NCI-H748 treated with DMSO at 0.1 percent for 48 hours (cell line): ENCODE measurements at places on chromosomes 2 and 18.

DNA sequence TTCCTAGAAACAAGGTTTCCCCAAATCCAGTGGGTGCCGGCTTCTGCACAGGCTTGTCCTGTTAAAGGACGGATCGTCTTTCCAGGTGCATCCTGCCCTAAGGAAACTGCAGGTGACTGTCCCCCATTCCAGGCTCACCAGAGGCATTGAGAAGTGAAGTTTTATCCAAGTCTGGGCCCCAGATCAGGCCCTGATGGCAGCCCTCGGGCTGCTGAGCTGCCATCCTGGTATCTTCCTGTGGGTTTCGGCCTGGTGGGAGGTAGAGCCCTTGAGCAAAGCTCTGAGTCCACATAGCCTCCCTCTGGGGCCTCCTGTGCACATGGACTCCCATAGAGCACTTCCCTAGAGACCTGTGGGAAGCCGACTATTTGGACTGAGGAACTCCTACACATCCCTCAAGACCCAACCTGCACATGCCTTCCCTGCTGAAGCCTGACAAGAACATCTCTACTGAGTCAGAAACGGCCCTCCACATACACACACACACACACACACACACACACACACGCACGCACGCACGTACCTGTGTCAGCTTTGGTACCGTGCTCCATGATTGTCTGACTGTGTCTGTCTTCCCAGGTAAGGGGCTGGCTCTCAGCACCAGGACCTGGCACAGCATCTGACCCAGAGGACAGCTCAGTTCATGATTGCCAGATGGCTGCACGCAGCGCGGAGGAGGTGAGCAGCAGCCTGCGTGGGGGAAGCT is 16.4 kb downstream of the TNS1 start:
- no peak for DNase-seq

- DNase-seq = no peak
Measured at GRCh38 chr2:120901201-120901600, 165.5 kb downstream of the GLI2 start.

DNA sequence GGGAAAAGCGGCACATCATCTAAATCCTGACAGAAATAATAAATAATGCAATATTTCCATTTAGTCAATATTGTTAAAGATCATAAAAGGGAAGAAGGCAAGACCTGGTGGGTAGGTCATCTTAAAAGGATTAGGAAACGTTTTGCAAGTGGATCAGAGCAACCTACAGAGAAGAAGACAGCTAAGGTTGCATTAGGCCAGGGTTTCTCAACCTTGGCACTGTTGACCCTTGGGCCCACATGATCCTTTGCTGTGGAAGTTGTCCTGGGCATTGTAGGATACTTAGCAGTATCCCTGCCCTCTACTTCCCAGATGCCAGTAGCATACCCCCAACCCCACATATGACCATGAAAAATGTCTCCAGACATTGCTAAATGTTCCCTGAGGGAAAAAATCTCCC is 55.0 kb downstream of the KLF7 start:
- no peak for DNase-seq

DNA sequence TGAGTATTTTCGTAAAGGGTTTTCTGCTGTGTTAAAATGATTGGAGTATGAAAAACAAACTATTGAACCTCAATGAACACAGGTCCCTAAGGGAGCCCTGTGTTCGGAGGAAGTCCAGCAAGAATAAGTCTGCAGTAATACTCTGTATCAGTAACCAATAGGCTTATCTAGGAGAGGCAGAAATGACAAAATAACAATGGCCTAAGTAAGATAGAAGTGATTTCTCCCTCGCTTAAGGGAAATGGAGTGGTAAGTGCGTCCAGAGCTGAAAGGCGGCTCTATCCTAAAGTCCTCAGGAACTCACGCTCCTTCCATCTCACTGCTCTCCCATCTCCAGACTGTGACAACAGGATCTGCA is 29.3 kb upstream of the MFSD6 start:
- no peak for DNase-seq

DNA sequence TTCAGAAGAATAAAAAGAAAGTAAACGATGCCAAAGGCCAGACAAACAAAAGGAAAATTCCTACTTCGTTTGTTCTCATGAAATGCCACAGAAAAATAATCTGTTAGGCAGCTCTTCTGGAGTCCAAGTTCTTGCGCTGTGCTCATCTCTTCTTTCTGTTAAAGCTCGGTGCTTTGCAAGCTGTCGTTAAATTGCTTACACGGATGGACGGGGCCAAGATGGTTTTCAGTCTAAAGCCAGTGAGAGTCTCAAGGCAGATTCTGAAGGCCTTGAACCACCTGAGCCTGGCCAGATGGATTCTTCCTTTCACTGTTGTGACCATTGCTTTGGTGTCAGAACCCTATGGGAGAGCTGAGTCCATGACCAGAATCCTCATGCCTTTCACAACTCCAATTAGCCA is 97.6 kb upstream of the RMDN2 start:
- no peak for DNase-seq

GRCh38 chr18:56083097-56083521 is 495.1 kb upstream of the TCF4 start:
- no peak for DNase-seq

GRCh38 chr18:22557168-22557941 is 139.6 kb upstream of the CTAGE1 start:
- DNase-seq = no peak

DNA sequence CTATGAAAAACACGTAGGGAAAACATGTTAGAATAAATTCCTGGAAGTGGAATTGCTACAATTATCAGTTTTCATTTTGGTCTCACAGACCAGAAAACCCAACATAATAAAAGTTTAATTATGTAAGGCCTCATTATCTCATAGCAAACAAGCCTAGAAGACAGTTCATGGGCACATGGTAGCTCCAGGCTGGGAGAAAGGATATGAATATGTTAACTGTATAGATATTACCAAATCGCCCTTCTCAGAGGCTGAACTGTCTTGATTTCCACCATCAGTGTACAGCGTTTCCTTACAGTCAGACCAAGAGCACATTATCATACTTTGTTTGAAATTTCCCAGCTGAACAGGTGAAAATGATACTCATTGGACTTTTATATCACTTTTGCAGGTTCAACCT is 17.1 kb upstream of the SLC35F6 start:
- no peak for DNase-seq

DNA sequence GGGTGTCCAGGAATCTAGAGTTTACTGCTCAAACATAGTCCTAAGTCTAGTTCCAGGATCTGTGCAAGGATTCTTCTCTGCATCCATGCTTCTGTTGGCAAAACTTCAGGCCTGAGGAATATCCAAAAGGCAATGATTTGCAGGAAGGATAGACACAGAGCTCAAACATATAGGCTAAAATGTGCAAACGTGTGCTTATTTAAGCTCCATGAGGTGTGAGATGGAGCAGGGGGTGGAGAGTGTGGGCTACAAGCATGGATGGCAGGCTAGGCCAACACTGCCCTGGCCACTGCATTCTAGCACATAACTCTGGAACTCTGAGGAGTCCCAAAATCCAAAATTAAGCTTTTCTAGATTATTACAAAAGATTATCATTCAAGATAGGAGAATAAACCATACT is 301.1 kb downstream of the PAX3 start:
- no peak for DNase-seq
